ENCODE measurements at places on chromosomes 6 and 20. TPM values are rescaled to one million over a fixed set of nuclear protein-coding genes. Genes with fewer than 3 reads are reported as not detected.

The TFAP2D gene
- total RNA-seq: not detected

The IL17F gene
- not detected for total RNA-seq

The MYT1 gene
- total RNA-seq: not detected

The GMPR gene
- 0.53 TPM for total RNA-seq

The SIRPA gene
- 23.4 TPM for total RNA-seq

The ZNF831 gene
- total RNA-seq: 0.68 TPM

The CD24 gene
- total RNA-seq: 1,654 TPM

The MEI4 gene
- not detected for total RNA-seq

The BTBD3 gene
- total RNA-seq: 14.8 TPM

The CLPSL1 gene
- not detected for total RNA-seq

The FRK gene
- 9.2 TPM for total RNA-seq

The DEFB132 gene
- total RNA-seq: not detected

The FNDC1 gene
- total RNA-seq: 0.38 TPM

The EDN3 gene
- 23.9 TPM for total RNA-seq

The RIMS1 gene
- 2.0 TPM for total RNA-seq

The SAMD10 gene
- total RNA-seq: 8.4 TPM

The KCNK17 gene
- 1.2 TPM for total RNA-seq

The ADIG gene
- total RNA-seq: not detected

The MMUT gene
- total RNA-seq: 15.9 TPM

The POM121L2 gene
- not detected for total RNA-seq

The ZNF334 gene
- 0.70 TPM for total RNA-seq

The SLC22A7 gene
- total RNA-seq: not detected

The MAS1 gene
- total RNA-seq: not detected

The BMP7 gene
- 34.7 TPM for total RNA-seq

The HIVEP1 gene
- total RNA-seq: 21.8 TPM

The EPHA7 gene
- total RNA-seq: 0.47 TPM

The ABRACL gene
- total RNA-seq: 81.6 TPM

The DHX35 gene
- 14.7 TPM for total RNA-seq

The HLA-DMA gene
- total RNA-seq: 36.4 TPM

The RBPJL gene
- not detected for total RNA-seq

The L3MBTL3 gene
- 1.2 TPM for total RNA-seq

The NKAPL gene
- 1.5 TPM for total RNA-seq

The KCNK5 gene
- total RNA-seq: 6.9 TPM

The ZFP57 gene
- not detected for total RNA-seq

The OLIG3 gene
- not detected for total RNA-seq

The UBD gene
- not detected for total RNA-seq

The NOTCH4 gene
- 4.7 TPM for total RNA-seq

The TAF11 gene
- 19.1 TPM for total RNA-seq

The SMLR1 gene
- not detected for total RNA-seq

The ELOVL5 gene
- 29.5 TPM for total RNA-seq

The C6orf120 gene
- 29.0 TPM for total RNA-seq

The SLC44A4 gene
- total RNA-seq: 3.6 TPM

The SLC22A16 gene
- total RNA-seq: not detected

The DPM1 gene
- 28.7 TPM for total RNA-seq

The PKHD1 gene
- not detected for total RNA-seq

The SERPINB6 gene
- total RNA-seq: 83.7 TPM

The CST4 gene
- total RNA-seq: not detected

The LTV1 gene
- 19.8 TPM for total RNA-seq

The TCF21 gene
- total RNA-seq: 2.3 TPM

The C20orf144 gene
- not detected for total RNA-seq

The ESR1 gene
- total RNA-seq: not detected

The RIPOR2 gene
- total RNA-seq: 4.4 TPM

The C6orf52 gene
- total RNA-seq: not detected

The MAP1LC3A gene
- total RNA-seq: 17.6 TPM

The CDH4 gene
- 0.38 TPM for total RNA-seq

The SPDEF gene
- total RNA-seq: not detected

The SUMO4 gene
- total RNA-seq: 2.3 TPM
